ENCODE measurements at places on chromosomes 5 and 9.

GRCh38 chr5:67003685-67003934 lies 193.0 kb downstream of the CD180 start:
- no peak overlapping the region for H3K27ac ChIP-seq
- peak overlapping the region; percentile 83 for H3K4me3 ChIP-seq
- no peaks in the 10 kb centered on the region for H3K36me3 ChIP-seq
- no peaks in the 10 kb centered on the region for H3K27me3 ChIP-seq
- DNase-seq: no peak
- H3K4me1 ChIP-seq: peaks cover 15% of the 10 kb centered on the region

GRCh38 chr9:97866300-97866699 lies 13.3 kb downstream of the FOXE1 start:
- H3K4me3 ChIP-seq: no peak overlapping the region
- H3K4me1 ChIP-seq: no peaks in the 10 kb centered on the region
- no peaks in the 10 kb centered on the region for H3K36me3 ChIP-seq
- H3K27me3 ChIP-seq: peaks cover 54% of the 10 kb centered on the region
- DNase-seq: no peak

DNA sequence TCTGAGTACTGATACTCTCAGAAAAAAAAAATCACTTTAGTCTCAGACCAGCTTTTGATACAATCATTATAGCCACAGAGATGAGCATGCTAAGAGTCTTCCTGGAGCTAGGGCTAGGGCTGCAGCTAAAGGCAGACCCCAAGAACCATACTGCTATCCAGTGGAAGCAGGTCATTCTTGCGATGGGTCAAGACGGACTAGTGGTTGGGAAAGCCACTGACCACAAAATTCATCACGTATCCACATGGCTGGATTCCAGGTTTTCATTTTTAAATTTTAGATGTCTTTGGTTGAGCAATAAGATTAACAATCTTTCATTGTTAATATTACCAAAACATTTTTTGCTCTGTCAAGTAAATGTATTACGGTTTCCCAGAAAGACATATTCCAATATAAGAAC lies 598.1 kb downstream of the DNAH5 start:
- H3K36me3 ChIP-seq: no peaks in the 10 kb centered on the region
- H3K4me3 ChIP-seq: no peak overlapping the region
- H3K4me1 ChIP-seq: peaks cover 17% of the 10 kb centered on the region
- DNase-seq: no peak
- no peak overlapping the region for H3K27ac ChIP-seq

DNA sequence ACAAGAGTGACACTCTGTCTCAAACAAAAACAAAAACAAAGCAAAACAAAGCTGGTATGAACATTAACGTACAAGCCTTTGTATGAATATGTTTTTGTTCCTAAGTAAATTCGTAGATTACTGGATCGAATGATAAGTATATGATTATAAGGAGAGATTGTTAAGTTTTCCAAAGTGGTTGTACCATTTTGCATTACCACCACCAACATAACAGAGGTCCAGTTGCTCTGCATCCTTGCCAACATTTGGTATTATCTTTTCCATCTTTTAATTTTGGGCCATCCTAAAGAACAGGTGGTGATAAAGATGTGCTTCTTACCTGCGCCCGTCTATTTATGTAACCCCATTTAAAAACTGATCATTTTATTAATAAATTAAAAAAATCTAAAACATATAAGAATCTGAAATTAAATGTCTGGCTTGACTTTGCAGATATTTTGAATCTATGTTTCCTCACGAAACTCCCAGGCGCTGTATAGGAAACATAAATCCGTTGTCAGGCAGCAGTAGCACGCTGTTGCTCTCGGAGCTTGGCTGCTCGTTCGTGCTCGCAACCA lies 593 bp upstream of the NAA35 start:
- peaks cover 18% of the 10 kb centered on the region for H3K4me1 ChIP-seq
- H3K4me3 ChIP-seq: peak overlapping the region; percentile 95
- H3K36me3 ChIP-seq: peaks cover 17% of the 10 kb centered on the region

GRCh38 chr5:95549030-95549429 lies 5.7 kb downstream of the SKIC3 start:
- peaks cover 30% of the 10 kb centered on the region for H3K36me3 ChIP-seq
- DNase-seq: no peak
- H3K4me1 ChIP-seq: 0 out of 2 replicates have a peak, but pooled peaks cover 8% of the 10 kb centered on the region
- H3K4me3 ChIP-seq: no peak overlapping the region
- H3K27me3 ChIP-seq: no peaks in the 10 kb centered on the region

DNA sequence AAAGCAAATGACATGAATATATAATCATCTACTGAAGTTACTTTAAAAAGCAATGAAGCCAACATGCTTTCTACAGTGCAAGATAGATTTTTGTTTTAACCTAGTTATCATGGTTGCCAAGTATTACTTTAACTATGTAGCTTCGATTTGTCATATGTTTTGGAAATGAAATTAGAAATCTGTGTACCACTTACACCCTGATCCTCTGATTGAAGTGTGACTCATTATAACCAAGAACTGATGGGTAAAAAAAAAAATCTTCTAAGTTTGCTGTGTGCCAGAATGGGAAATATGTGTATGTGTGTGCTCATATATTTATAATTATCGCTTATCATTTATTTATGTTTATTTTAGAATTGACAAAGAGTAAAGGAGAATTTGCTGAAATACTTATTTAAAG lies 9.1 kb upstream of the CDC42SE2 start:
- DNase-seq: no peak
- no peak overlapping the region for H3K4me3 ChIP-seq
- H3K27me3 ChIP-seq: no peaks in the 10 kb centered on the region
- H3K4me1 ChIP-seq: 0 out of 2 replicates have a peak, but pooled peaks cover 3% of the 10 kb centered on the region
- no peaks in the 10 kb centered on the region for H3K36me3 ChIP-seq
- H3K27ac ChIP-seq: no peak overlapping the region

GRCh38 chr9:128159522-128159783 lies 612 bp upstream of the BBLN start:
- H3K4me3 ChIP-seq: peak overlapping the region; percentile 85
- no peaks in the 10 kb centered on the region for H3K27me3 ChIP-seq
- H3K27ac ChIP-seq: 0 out of 2 replicates have a peak overlapping the region, but pooled peaks have one; percentile 15
- H3K36me3 ChIP-seq: peaks cover 5% of the 10 kb centered on the region

Data from GM23248 (cell line).